ENCODE measurements at places on chromosomes 2 and 18.
A peak's percentile ranks its signal among the peaks of the same experiment; 100 is the strongest.

DNA sequence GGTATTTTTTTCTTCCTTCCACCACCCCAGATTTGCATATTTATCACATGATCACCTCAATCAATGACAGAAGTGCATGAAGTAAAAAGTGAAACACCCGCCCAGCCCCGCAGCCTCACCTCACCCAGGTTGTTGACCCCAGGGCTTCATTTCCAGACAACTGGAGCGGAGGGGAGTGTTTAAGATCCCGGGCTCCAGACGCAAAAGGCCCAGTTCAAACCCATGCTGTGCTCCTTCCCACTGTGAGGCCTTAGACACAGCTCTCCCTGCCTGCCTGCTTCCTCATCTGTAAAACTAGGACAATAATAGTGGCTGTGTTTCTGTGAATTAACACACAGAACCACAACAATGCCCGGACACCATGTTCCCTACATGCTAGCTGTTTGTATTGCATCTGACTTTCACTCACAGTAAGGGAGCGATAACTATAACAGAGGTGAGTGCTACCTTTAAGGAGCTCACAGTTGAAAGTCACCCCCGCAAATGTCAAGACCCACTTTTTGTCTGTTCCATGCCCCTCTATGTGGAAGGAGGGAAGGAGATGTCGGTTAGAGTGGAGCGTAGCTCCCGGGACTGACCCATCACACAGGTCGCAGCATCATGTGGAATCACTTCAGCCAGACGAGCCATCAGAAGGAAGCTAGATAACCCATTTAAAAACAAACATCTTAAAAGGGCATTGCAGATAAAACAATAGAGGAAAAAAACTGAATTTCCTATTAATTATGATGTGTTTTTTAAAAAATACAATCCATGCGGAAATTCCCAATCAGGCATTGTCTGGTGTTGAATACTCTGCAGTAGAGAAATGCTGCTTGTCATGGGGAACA is 77.5 kb upstream of the DAPL1 start:
- no peak for DNase-seq

DNA sequence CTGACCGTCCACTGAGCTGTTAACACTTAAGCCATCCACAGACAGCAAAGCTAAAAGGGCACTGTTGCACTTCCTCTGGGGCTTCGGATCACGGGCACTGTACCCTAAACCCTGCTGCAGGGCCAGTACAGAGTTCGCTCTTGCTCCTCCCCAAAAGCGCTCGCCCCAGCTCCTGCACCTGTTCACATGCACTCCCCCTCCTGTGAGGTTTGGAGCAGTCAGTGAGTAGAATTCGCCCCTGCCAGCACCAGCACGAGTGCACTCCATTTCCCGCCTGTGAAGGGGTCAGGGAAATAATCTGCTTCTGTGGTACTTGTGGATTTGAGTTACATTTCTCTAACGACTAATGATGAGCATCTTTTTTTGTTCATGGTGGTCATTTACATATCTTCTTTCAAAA is 158.8 kb downstream of the PTPRM start:
- DNase-seq, result no peak

- DNase-seq, result no peak
Observed at GRCh38 chr18:75638223-75638775, 210.8 kb upstream of the SMIM21 start.

- DNase-seq, result peak; percentile 35
Observed at GRCh38 chr2:64862623-64863022, 126.6 kb upstream of the SLC1A4 start.

DNA sequence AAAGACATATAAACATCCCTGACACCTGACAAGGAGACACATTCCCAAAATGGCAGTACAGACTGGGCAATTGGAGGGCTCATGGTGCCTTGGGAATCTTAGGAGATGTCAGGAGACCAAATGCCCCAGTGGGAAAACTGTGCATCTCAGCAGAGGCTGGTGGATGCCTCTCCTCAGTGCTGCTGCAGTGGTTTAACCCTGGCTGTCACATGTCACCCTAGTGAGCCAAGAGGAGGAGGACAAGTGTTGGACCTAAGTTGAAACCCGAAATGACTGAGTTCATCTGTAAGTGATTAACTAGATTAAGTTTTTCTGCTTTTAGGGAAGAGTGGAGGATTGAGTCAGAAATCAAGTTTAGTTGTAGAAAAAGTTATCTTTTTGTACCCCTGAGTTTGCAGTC is 5.2 kb upstream of the NAGK start:
- DNase-seq, result no peak

DNA sequence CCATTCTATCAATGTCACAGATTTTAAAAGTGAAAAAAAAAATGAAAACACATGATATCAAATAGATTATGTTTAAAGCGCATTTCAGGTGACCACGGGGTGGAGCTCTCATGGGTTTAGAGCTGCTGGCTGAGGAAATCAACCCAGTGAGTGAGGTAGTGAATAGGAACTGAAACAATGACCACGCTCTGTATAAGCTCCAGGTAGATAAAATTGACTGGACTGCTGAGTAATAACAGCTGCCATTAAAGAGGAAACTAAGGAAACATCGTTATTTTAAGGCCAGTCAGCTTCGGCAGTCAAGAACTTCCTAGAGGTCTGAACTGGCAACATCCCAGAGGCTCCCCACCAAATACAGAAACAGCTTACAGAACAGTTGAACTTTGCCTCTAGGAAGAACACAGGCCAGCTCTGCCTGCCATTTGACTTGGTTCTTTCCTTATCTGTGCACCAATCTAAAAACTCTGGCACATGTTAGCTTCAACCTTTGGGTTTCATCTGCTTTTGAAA is 185.9 kb downstream of the PDE1A start:
- peak; percentile 17 for DNase-seq

GRCh38 chr2:237408335-237409000 is 5.5 kb downstream of the COL6A3 start:
- no peak for DNase-seq

- DNase-seq, result peak; percentile 41
Observed at GRCh38 chr2:229492034-229492433, 220.9 kb upstream of the PID1 start.

GRCh38 chr2:108971661-108972566 is 17.1 kb downstream of the EDAR start:
- DNase-seq, result peak; percentile 62

GRCh38 chr2:163600801-163601200 is 135.0 kb downstream of the FIGN start:
- DNase-seq, result no peak

GRCh38 chr2:178829299-178829960 is 22.2 kb upstream of the TTN start:
- peak; percentile 12 for DNase-seq

DNA sequence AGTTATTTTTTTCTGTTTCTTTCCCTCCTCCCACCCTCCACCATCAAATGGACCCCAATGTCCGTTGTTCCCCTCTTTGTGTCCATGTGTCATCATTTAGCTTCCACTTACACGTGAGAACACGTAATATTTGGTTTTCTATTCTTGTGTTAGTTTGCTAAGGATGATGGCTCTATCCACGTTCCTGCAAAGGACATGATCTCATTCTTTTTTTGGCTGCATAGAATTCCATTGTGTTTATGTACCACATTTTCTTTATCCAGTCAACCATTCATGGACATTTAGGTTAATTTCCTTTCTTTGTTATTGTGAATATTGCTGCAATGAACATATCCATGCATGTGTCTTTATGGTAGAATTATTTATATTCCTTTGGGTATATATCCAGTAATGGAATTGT is 91.3 kb upstream of the TNP1 start:
- DNase-seq, result no peak
